ENCODE measurements at places on chromosomes 2 and 18. TPM values are rescaled to one million over a fixed set of nuclear protein-coding genes. Genes with fewer than 3 reads are reported as not detected.

The LHCGR gene
- total RNA-seq, result not detected

The HOXD1 gene
- total RNA-seq, result not detected

The NDUFV2 gene
- 118 TPM for total RNA-seq

The MERTK gene
- 1.9 TPM for total RNA-seq

The ZNF407 gene
- total RNA-seq, result 2.4 TPM

The TEKT4 gene
- not detected for total RNA-seq

The ROCK2 gene
- total RNA-seq, result 33.3 TPM

The IL36B gene
- 0.37 TPM for total RNA-seq

The KIF5C gene
- 0.32 TPM for total RNA-seq

The PLA2R1 gene
- 2.7 TPM for total RNA-seq

The GPR45 gene
- not detected for total RNA-seq

The SERPINB2 gene
- not detected for total RNA-seq

The GNLY gene
- not detected for total RNA-seq

The MYCN gene
- not detected for total RNA-seq

The POTEC gene
- not detected for total RNA-seq

The SYT4 gene
- total RNA-seq, result not detected

The ANKRD30B gene
- total RNA-seq, result not detected

The DLGAP1 gene
- total RNA-seq, result 0.12 TPM

The SCTR gene
- total RNA-seq, result not detected

The KRTCAP3 gene
- total RNA-seq, result 0.90 TPM

The RUFY4 gene
- not detected for total RNA-seq

The RAPGEF4 gene
- 0.26 TPM for total RNA-seq

The ADAM23 gene
- total RNA-seq, result 12.6 TPM

The CERKL gene
- total RNA-seq, result 0.24 TPM

The ICA1L gene
- total RNA-seq, result 2.5 TPM

The LCT gene
- not detected for total RNA-seq

The UGT1A4 gene
- total RNA-seq, result not detected

The SPATS2L gene
- 148 TPM for total RNA-seq

The ZSCAN30 gene
- total RNA-seq, result 1.2 TPM

Data from A549 treated with ZK216348 at 1 μM for 4 hours (cell line).